ENCODE measurements at places on chromosomes 16 and 17. TPM values are rescaled to one million over a fixed set of nuclear protein-coding genes. Genes with fewer than 3 reads are reported as not detected.

GRCh38 chr16:71852158-71852557, 6.4 kb downstream of the ATXN1L start:
- no peak for DNase-seq

The KRTAP4-1 gene
- total RNA-seq = not detected

DNA sequence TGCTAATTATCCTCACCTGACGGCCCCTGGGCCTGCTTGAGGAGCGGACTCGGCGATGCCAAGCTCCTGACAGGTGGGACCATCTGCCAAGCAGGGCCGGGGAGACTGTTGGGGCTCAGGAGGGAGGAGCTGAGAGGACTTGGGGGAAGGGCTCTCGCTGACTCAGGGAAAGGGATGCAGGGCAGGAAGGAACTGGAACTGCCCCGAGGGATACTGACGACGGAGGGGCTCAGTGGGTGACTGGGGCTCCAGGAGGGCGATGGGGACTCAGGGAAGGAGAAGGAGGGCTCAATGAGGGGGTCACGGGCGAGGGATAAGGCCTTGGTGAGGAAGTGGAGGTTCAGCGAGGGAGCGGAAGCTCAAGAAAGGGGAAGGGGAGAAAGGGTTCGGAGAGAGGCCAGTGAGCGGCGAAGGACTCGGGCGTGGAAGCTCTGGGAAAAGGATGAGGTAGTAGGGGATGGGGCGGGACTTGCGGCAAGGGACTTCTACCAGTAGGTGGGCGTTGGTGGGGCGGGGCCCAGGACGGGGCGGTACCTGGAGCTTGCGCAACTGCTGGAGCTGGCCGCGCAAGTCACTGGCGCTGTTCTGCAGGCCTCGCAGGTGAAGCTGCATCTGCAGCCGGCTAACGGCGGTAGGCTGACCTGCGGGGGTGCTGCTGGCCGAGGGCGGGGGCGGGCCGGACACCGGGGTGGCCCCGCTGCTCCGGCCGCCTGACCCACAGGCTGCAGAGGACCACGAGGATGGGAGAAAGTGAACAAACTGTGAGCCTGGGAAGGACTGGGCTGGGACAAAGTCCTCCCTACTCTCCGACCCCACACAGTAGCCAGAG, 46.5 kb downstream of the SRCIN1 start:
- DNase-seq = no peak

- DNase-seq = no peak
Observed at GRCh38 chr17:42337442-42337841, 49.1 kb downstream of the STAT5A start.

- DNase-seq = no peak
Observed at GRCh38 chr17:27754549-27754948, 45.8 kb downstream of the NOS2 start.

DNA sequence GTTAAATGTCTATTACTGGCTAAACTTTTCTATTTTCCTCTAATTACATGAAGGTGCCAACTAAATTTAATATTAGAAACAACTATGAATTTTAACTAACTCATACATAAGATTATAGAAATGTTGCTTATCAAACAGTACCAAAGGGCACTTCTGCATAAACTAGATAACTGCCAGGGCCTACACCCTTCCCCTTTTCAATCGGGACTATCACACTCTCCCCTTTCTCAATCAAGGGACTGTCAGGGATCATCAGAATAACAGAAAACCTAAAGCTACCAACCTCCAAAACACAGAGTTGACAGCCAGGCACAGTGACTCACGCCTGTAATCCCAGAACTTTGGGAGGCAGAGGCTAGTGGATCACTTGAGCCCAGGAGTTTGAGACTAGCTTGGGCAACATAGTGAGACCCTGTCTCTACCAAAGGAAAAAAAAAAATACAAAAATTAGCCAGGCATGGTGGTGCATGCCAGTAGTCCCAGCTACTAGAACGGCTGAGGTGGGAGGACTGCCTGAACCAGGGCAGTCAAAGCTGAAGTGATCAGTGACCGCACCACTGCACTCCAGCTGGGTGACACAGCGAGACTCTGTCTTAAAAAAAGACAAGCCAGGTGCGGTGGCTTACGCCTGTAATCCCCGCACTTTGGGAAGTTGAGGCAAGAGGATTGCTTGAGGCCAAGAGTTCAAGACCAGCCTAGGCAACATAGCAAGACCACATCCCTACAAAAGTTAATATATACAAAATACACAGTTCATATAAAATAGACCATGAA, 3.2 kb upstream of the PHLPP2 start:
- no peak for DNase-seq

The COPZ2 gene
- total RNA-seq = 1.7 TPM

The RGS9 gene
- 4.2 TPM for total RNA-seq

DNA sequence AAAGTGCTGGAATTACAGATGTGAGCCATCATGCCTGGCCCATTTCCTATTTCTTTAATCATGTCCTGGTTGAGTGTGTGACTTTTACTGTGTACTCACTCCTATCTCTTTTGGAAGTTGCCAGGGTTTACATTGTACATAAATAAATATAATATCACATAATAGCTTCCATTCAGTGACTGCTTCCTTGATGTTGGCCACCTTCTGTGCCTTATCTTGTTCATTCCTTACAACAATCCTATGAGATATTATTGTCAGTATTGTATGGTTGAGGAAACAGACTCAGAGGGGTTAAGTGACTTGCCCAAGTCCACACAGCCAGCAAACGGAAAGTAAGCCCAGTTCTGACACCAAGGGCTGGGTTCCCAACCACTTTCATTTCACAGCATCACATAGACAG, 16.9 kb downstream of the TMC5 start:
- no peak for DNase-seq

The PPY gene
- not detected for total RNA-seq

- DNase-seq = no peak
Observed at GRCh38 chr17:21113716-21114115, 13.0 kb upstream of the DHRS7B start.

The RAB34 gene
- total RNA-seq = 10.6 TPM

DNA sequence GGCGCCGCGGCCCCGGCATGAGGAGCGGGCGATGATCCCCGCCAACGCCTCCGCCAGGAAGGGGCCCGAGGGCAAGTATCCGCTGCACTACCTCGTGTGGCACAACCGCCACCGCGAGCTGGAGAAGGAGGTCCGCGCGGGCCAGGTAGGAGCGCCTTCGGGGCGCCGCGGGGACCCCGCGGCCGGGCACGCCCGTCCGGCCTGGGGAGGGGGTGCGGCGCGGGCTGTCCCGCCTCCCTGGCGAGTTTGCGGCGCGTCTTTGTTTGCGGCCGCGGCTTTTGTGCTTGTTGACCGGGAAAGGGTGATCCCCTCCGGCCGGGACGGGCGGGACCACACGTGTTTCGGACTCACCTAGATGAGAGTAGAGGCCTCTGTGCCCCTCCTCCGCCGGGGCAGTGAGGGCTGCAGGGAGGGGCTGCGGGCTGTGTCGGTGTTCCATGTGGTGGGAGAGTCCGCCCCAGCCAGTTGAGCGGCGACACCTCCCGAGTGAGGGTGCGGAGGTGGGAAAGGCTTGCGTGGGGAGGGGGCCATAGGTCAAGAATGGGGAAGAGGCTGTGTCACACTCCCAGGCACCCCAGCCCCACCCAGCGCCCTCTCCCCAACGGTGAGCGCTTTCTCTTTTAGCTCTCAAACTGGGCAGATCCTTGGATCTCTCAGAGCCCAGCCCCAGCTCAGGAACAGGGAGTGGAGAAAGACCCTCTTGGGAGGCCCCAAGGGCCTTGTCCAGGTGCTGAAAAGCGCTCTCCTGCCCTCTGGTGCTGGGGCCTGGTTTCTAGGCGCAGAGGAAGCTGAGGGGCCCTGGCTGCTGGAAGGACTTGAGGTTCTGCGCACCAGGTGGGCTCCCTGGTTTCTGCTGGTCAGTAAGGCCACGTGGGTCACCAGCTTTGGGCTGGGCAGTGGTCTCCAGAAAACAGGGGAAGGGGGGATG, 923 bp downstream of the ANKRD13B start:
- no peak for DNase-seq

GRCh38 chr17:69732272-69732918, 317.9 kb downstream of the MAP2K6 start:
- DNase-seq = no peak

The ARHGAP23 gene
- 42.9 TPM for total RNA-seq

The DCTPP1 gene
- 29.8 TPM for total RNA-seq

DNA sequence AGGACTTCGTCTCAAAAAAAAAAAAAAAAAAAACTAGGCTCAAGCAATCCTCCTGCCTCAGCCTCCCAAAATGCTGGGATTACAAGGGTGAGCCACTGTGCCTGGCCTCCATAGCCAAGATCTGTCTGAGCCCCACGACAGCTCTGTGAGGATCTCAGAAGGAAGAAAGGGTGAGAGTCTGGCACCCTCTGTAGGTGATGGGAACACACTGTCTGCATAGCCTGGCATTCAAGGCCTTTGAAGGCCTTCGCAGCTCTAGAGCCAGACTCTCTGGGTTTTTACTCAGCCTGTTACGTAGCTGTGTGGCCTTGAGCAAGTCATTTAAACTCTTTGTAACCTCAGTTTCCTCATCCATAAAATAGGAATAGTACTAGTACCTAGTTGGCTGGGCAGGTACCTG, 6.3 kb upstream of the XPO6 start:
- no peak for DNase-seq

DNA sequence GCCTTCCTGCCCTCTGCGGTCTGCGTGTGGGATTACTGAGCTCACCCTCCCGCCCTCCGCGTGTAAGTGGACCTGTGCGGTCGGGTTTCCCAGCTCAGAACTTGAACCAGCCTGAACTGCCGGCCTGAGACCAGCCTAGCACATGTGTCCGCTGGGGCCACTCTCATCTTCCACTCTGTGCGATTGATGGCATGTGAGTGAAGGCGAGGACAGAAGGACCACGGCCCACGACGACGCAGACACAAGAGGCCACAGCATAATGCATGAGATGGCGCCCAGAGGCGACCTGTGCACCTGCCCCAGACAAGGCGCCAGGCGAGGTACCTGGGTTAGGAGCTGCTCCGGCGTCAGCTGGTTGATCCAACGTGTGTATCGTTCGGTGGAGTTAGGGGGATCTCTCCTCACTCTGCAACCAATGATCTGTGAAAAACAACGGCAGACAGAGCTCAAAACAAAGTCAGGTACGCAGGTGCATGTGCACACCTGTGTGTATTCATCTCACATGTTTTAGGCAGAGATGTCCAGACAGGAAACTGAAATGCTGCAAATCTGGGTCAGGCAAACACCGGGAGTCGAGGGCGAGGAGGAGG, 74.5 kb upstream of the METRNL start:
- DNase-seq = no peak

DNA sequence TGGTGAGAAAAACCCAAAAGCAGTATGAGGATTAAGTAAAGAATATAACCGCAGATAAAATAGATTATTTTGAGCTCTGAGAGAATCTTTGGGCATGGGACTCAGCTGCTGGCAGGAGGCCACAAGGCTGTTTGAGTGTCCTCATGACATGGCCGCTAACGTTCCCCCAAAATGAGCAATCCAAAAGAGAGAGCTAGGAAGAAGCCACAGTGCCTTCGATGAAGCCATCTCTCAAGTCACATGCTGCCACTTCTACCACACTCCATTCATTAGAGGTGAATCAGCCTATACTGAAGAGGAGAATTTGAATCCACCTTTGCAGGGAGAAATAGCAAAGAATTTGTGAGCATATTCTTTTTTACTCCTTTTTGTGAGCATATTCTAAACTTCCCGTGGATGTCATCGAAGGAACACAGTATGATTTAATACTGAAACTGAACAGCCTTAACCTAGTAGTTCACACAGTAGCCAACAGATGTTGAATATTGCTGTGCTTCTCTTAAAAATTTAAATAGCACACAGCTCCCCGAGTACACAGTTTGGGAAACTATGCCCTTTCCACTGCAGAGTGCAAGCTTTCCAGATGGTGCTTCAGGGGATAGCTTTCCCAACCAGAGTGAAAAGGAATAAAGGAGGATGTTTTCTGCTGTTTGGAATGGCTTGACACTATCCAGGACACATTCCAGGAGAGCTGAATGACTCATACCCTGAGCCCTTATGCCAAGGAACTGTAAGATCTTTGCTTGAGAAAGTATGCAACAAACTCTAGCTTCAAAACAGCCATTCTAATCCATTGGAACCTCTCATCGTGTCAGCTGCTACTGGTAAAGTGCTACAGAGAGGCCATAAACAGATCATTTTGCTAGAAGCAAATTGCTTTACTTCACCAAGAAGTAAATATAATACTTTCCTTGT, 33.9 kb downstream of the ANKFY1 start:
- peak; percentile 41 for DNase-seq

DNA sequence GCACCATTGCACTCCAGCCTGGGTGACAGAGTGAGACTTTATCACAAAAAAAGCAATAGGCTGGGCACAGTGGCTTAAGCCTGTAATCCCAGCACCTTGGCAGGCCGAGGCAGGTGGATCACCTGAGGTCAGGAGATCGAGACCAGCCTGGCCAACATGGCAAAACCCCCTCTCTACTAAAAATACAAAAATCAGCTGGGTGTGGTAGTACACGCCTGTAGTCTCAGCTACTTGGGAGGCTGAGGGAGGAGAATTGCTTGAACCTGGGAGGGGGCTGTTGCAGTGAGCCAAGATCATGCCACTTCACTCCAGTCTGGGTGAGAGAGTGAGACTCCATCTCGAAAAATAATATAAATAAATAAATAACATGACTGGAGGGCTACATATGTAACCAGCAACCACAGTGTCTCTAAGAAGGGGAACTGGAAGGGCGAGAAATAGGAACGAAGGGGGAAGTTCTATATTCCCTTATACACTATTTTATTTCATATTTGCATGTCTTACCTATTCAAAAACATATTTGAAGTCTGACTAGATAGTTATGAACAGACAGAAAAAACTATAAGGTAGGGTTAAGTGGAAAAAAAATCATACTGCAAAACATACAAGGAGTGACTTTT, 25.9 kb downstream of the MYH11 start:
- DNase-seq = no peak

GRCh38 chr17:76232342-76232741, 8.0 kb downstream of the RNF157 start:
- DNase-seq = no peak

The TP53TG3D gene
- total RNA-seq = not detected

- no peak for DNase-seq
Observed at GRCh38 chr17:51742571-51742970, 415.9 kb downstream of the CA10 start.

DNA sequence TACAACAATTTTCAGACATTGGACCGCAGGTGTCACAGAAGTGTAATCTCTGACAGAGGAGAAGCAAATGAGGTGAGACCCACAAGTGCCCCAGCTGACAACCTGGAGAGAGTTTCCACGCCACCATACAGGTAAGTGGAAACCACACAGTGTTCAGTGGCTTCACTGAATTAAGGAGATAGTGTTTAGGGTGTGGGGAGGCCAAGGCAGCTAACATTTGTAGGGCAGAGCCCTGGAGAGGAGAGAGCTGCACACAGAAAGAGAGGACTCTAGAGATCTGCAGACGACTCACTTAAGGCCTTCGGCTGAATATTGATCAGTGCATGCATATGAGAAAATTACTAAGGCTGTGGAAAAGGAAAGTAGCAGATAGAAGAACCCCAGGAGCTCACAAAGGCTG, 228.9 kb upstream of the TNRC6C start:
- DNase-seq = no peak

Data from occipital lobe (tissue), 3 donors.